ENCODE measurements at places on chromosomes 6 and 20.

DNA sequence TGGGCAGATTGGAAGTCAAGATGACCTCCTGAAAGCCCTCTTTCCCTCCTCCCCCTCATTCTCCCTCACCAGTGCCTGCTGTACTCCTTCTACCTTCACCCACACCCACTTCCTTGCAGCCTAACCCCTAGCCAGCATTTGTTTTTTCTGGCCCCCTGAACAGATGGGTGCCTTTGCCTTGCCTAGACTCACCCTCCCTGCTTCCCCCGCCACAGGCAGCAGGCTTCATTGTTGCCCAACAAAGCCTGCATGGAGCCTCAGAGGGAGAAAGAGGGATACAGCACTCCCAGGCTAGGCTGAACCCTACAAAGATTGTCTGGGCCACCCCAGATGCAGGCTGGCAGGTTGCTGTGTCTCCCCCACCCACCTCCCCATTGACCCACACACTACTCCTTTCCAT lies 2.7 kb downstream of the MOCS1 start:
- DNase-seq: no peak

GRCh38 chr6:7580927-7581618 lies 8.9 kb upstream of the SNRNP48 start:
- DNase-seq: no peak

GRCh38 chr20:10217721-10218410 lies 764 bp upstream of the SNAP25 start:
- peak; percentile 49 for DNase-seq

DNA sequence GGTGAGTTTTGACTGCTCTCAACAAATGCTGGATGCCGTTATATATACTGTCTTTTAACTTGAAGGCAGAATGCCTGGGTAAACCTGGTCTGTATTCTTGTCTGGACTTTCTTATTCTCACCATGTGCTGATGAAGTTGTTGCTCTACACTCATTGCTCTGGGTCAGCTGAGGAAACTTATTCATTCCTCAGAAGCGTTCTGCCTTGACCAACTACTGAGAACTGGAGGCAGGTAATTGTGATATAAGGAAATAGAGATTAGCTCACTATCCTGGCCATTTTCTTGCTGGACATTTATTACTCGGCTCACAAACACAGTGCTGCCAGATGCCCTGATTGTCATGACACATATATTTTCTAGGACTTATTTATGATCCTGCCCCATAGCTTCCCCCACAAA lies 103.6 kb downstream of the DNAH8 start:
- no peak for DNase-seq

- DNase-seq: no peak
Observed at GRCh38 chr6:148716811-148717210, 30.0 kb upstream of the UST start.

GRCh38 chr6:21180155-21180554 lies 413.4 kb upstream of the SOX4 start:
- no peak for DNase-seq

- no peak for DNase-seq
Observed at GRCh38 chr6:128739112-128739511, 143.8 kb upstream of the LAMA2 start.

- DNase-seq: no peak
Observed at GRCh38 chr6:166393535-166393823, 10.7 kb upstream of the MPC1 start.

DNA sequence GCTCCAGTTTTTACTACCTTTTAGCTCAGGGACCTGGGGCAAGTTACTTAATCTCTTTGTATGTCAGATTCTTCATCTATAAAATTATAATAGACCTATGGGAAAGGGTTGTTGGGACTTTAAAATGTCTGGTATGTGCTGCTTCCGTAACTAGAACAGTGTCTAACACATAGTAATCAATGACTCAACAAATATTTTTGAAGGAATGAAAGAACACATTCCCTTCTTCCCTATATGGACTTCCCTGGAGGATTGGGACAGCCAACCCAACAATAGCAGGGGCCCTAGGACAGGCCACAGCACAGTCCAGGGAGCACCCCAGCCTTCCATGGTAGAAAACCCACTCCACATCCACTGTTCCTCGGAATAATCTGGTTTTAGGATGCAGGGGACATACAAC lies 50.7 kb upstream of the TPD52L1 start:
- no peak for DNase-seq

DNA sequence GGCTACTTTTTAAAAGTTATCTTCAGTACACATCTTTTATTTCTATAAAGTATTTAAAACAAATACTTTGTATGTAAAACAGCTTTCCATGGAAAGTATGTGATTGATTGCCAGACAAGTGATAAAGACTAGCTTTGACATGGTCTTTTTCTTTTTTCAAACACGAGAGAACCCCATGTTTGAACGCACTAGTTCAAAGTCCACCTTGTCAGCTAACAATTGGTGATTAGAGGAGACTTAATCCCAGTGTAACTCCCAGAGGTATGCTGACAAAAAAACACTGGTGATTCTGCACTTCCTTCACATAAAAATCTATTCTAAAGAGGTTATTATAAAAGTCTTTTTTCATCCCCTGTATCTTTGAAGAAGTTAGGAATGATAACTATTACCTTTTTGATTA lies 438.1 kb downstream of the GJA1 start:
- DNase-seq: no peak

- DNase-seq: no peak
Observed at GRCh38 chr6:47265971-47266370, 43.7 kb downstream of the TNFRSF21 start.

DNA sequence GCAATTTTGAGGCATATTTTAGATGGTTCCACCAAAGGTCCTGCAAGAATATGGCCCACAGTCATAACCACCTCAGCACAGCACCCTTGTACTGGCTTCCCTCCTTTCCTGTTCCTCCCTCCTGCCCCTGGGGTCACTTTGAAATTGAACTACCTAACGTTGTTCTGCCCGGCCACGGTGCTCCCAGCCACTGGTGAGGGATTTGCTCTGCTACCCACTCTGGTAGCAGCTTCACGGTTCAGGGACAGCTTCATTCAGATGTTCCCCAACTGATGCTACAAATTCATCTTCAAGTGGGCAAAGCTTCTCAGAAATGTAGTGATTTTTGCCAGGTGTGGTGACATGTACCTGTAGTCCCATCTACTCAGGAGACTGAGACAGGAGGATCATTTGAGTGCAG lies 7.9 kb upstream of the NELFCD start:
- DNase-seq: no peak

DNA sequence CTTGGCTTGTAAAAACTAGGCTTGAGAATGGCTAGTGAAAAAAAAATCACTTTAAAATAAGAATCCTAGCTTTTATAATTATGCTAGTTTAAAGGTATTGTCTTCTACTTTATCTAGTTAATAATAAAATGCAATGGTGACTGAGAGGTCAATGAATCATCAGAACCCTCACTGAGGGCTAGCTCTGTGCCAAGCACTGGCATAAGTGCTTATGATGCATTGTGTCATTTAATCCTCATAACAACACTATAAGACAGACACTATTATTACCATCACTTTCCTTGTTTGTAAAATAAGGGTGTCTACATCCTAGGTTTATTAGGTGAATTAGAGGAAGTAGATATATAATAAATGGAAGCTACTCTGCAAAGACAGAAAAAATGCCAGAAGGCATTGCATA lies 144.3 kb downstream of the F13A1 start:
- no peak for DNase-seq

DNA sequence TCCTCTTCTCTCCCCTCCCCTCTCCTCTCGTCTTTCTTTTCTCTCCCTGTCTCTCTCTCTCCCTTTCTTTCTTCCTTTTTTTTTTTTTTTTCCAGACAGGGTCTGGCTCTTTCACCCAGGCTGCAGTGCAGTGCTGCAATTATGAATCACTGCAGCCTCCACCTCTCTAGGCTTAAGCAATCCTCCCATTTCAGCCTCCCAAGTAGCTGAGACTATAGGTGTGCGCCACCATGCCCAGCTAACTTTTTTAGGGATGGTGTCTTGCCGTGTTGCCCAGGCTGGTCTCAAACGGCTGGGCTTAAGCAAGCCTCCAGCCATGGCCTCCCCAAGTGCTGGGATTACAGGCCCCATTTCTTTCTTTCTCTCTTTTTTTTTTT lies 59.9 kb upstream of the NCOA3 start:
- no peak for DNase-seq

- DNase-seq: no peak
Observed at GRCh38 chr6:135594000-135594399, 96.5 kb upstream of the AHI1 start.

DNA sequence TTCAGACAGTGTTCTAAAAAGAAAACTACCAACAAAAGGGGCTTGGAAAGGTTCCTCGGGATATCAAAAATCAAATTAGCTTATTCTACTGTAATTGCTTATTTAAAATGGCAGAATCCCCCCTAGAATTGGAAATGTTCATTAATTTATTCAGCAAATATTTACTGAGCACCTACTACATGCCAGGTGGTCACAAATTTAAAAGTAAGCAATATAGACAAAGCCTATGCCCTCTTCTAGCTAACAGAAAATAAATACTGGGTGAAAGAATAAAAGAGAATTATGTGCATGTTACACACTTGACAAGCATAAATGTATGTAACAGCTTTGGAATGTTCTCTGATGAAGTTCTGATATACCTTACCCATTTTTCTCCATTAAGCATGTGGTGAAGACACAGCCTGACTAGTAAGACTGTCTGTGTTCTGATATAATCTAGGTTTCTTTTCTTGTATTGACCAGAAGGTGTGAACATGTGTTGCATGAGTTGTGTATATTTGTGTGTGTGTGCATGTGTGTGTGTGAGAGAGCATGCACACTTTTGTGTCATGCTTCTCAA lies 606.7 kb upstream of the CITED2 start:
- DNase-seq: no peak

DNA sequence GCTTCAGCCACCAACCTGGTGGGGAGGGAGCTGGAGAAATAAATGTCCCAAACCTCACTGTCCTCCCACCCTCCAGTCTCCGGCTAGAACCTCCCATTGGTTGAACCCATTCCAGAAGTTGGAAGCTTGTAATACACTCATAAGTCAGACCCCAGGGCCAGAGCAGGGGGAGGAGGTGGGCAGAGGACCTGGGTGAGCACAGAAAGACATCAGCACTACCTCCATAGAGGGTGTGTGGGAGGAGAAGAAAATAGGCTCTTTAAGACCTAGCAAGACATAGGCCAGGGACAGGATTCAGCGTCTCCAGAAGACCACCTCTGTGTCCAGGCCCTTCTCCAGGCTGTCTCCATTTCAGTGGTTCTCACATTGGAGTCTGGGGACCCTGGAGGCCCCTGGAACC lies 73.3 kb upstream of the TOP1 start:
- DNase-seq: no peak

GRCh38 chr6:145887969-145888368 lies 73.4 kb upstream of the FBXO30 start:
- DNase-seq: no peak

GRCh38 chr6:110101885-110102284 lies 77.6 kb downstream of the WASF1 start:
- no peak for DNase-seq

DNA sequence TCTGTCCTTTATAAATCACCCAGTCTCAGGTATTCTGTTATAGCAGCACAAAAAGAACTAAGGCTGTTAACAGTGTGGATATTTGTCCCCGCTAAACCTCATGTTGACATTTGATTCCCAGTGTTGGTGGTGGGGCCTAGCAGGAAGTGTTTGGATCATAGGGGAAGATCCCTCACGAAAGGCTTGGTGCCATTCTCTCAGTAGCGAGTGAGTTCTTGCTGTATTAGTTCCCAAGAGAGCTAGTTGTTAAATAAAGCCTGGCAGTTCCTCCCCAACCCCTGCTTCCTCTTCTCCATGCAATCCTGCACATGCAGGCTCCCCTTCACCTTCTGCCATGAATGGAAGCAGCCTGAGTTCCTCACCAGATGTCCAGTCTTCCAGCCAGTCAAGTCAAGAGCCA lies 29.8 kb upstream of the ERVFRD-1 start:
- DNase-seq: no peak

Data from stimulated activated effector memory CD8-positive, alpha-beta T cell treated with anti-CD3 and anti-CD28 coated beads, Interleukin-12 subunit alpha, Interleukin-12 subunit beta, amount 100 ng/mL, for 72 hours (primary cell).